SIG-M5 (cell line): ENCODE measurements at places on chromosomes 3 and 15.

GRCh38 chr15:101625184-101625583 lies 27.0 kb downstream of the TM2D3 start:
- DNase-seq: no peak

DNA sequence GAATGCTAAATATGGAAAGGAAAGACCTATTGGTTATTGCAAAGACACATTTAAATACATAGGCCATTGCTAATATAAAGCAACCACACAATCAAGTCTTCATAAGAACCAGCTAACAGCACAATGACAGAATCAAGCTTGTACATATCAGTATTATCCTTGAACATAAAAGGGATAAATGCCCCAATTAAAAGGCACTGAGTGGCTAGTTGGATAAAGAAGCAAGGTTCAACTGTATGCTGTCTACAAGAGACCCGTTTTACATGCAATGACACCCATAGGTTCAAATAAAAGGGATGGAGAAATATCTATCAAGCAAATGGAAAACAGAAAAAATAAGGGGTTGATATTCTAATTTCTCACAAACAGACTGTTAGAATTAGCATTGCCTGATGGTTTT lies 706.1 kb downstream of the EPHA3 start:
- no peak for DNase-seq

DNA sequence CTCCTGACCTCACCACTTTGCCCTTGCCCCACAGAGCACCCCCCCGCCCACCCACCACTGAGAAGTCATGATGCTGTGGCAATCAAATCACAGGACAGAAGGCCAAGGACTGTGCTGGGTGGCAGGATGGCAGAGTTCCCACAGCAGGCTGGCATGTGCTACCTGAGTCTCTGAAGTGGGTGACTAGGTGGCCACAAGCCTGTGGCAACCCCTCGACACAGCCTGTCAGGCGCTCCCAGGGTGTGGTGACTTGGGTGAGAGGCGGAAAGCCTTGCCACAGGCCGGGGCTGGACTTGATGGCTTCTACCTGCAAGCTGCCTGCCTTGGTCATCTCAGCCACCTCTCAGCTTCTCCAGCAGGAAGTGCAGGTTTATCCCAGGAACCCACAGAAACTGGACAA lies 15.6 kb upstream of the DUSP7 start:
- no peak for DNase-seq

GRCh38 chr15:82543160-82543559 lies 2.9 kb upstream of the RPS17 start:
- peak; percentile 36 for DNase-seq

GRCh38 chr15:78083687-78084448 lies 6.4 kb upstream of the TBC1D2B start:
- DNase-seq: no peak

DNA sequence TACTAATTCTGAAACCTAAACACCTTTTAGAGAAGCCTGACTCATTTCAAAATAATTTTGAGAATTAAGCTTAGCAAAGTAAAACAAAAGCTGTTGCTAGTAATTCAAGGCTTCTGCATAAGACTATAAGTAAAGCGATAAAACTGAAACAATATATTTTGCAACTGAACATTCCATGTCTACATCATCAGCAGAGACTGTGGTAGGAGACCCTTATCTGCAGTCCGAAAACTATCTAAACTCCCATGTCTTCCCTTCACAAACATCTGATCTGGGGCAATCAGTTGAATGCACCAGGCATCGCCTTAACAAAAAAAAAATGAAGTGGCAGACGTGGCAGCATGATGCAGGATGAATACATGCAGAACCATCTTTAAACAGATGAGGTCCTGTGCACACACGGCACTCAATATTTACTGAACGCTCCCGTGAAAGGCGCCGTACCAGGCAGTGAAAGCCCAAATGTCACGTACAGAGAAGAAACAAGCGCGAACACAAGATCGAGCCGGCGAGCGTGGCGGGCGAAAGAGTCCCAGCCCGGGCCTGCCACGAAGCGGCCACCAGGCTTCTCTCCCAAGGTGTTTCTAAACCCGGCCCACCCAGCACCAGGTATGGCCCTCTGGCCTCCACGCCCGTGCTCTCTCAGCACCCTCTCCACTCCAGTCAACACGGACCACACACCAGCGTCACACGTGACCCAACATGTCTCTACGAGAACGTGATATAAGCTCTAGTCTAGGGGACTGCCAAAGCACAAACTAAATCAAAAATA lies 63.0 kb downstream of the CHSY1 start:
- no peak for DNase-seq

DNA sequence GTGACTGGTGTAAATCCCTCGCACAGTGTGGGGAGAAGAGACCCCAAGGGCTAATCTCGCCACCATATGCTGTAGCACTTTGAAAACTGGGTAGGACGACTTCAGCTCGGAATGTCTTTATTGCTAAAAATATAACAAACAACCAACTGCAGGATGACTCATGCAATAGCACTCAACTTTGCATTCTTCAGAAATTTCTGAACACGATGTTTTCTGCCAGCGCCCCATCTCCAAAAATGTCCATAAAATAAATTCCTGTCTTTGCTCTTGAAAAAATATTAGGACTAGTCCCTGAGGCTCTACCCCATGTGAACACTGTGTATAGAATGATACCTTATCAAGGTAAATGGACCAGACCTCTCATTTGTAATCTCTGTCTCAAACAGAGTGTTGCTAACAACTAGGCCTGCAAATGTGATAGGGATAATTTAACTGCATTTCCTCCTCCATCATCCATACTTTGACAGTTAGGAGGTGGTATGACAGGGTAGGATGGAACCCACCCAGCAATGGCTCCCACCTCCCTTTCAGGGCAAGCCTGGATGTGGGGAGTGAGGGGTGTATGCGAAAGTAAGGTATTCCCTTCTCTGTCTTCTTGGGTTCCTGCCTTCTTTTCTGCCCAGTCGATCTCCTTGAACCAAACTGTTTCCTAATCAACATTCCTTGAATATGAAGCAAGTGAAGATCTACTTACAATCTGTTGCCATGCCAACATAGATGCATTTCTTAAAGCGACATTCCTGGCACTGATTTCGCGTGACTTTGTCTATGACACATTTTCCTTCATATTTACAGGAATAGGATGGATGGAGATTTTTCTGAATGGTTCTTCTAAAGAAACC lies 201.1 kb downstream of the NR1D2 start:
- DNase-seq: no peak

- DNase-seq: no peak
Measured at GRCh38 chr3:187314176-187314575, 22.6 kb upstream of the MASP1 start.

- DNase-seq: no peak
Measured at GRCh38 chr15:29689287-29689986, 132.8 kb downstream of the TJP1 start.

DNA sequence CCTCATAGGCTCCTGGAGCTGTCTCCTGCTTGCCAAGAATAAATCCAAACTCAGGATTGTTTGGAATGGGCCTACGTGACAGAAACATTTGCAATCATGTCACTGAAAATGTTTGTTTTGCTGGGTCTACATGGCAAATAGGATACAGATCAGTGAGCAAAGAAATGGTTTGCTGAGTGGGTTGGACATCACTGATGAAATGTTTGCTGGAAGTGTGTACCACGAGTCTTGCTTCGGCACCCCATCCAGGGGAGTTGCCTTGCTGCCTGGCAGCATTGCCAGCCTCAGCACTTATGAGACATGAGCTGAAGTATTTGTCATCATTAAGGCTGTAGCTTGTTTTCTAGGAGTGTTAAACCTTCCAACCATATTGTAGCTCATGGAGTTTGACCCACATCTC lies 213.3 kb upstream of the CFAP20DC start:
- no peak for DNase-seq

DNA sequence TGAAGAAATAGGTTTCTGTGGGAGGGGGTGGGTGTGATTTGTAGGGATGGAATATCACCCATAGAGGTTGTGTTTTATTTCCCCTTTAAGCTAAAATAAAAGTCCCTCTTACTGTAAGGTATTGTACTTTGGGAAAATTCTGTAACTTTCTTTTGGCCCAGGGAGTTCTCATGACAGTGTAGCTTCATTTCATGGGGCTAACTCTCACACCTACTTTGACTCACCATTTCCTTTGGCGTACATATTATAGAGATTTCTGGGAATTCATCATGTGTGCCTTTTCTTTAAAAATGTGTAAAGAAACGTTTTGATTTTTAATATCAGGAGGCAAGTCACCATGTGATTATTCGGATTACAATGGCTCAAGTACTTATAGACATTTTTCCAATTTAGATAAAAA lies 477.7 kb upstream of the CFAP20DC start:
- no peak for DNase-seq

DNA sequence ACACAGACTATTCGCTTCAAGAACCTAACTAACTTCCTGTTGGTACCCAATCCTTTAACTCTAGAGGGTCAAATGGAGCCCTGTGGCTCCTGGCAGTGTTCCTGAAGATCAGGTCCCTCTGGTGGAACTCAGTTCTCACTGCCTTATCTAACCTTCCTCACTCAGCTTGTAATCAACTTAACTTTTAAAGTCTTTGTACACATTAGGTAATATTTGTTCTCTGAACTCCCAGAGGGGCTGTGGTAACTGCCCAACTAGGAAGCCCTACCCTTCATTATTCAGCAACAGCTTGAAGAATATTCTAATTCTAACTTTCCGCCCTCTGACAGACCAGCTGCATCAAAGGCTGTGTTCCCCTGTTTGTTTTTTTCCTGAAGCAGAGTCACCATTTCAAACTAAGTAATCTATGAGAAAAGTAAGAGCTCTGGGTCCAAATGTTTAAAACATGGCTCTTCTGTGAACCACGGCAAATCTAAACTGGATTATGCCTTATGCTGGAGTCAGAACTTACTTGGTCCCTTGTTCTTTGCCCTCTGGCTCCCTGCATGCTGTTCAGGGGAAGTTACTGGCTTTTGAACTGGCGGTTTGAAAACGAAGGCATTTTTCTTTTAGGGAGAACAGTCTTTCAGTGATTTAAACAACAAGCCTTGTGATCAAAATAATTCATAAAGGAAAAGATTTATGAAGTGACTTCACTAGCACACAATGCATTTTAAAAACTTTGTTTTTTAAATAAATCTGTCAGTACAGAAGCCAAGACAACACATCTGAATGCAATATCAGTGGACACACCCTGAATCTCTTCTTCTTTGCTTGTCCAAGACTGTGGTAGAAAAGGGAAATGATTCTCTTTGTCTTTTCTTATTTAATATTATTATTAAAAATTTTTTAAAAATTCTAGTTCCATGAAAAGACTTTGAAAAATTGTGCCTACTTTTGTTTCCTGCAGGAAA lies 365.6 kb downstream of the TIGIT start:
- DNase-seq: no peak

GRCh38 chr3:170222647-170223541 lies 670 bp downstream of the PRKCI start:
- DNase-seq: no peak

GRCh38 chr15:63348392-63348791 lies 33.3 kb downstream of the CA12 start:
- DNase-seq: no peak

DNA sequence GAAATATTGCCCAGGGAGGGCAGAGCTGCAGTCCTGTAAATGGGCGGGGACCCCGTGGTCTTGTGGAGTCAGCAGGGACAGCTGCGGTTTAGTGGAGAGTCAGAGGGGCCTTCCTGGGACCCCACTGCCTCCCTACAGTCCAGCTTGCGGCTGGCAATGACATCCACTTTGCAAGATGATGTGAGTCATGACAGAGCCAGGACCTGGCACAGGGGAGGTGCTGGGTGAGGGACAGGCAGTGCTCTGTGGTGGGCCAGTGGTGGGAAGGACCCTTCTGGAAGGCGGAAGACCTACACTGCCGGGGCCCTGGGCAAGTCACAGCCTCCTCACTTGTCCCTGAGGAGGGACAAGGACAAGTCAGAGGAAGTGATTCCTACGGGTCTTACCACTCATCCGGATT lies 17.8 kb downstream of the APBA2 start:
- no peak for DNase-seq

- DNase-seq: no peak
Measured at GRCh38 chr3:71056327-71056726, 527.2 kb downstream of the FOXP1 start.

DNA sequence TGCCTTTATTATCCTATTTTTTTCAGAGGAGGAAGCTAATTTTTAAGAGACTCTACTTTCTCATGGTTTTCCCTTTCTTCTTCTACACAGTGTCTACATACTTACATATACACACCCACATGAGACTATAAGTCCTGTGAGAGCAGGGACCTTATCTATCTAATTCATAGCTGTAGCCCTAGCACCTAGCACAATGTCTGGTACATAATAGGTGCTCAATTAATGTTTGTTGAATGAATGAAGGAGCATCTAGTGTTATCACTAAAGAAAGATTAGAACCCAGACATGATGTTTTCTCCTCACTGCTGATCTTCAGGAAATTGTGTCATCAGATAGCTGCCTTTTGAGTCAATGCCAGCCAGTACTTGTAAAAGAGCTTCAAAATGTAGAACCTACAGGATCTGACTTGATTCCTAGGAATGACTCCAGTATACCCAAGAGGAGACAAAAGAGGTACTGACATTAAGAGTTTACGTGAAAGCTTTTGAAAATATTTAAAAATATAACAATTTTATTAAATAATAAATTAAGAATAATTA lies 2.5 kb downstream of the SCG5 start:
- DNase-seq: no peak

GRCh38 chr3:117880638-117881037 lies 1154.0 kb downstream of the IGSF11 start:
- no peak for DNase-seq

GRCh38 chr15:79157631-79158592 lies 67.3 kb upstream of the RASGRF1 start:
- no peak for DNase-seq

- no peak for DNase-seq
Measured at GRCh38 chr15:83110381-83110780, 2.9 kb downstream of the TM6SF1 start.

GRCh38 chr15:39530480-39531342 lies 50.2 kb upstream of the THBS1 start:
- no peak for DNase-seq

DNA sequence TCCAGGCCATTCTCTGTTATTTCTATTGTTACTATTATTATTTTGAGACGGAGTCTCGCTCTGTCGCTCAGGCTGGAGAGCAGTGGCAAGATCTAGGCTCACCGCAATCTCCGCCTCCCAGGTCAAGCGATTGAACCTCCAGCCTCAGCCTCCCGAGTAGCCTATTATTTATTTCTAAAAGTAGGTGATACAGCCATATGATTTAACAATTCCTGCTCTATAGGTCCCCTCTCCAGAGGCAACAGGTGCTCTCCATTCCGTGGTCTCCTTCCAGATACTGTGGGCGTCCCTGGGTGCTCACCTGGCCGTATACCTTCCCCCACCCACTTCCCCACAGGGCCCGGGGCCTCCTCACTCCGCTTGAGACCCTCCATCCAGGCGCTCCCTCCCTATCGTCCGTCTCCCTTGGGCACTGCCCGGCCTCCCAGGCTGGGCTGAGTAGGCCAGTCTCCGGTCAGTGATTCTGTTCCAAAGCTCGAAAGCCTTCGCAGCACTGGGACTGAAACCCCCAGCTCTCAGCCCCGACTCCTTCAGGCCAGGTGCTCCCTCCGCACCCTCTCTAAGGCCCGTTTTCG lies 708 bp upstream of the PTPN23 start:
- no peak for DNase-seq

GRCh38 chr3:187565701-187566100 lies 104.5 kb downstream of the SST start:
- DNase-seq: no peak
